ENCODE measurements at places on chromosomes 5 and 9.

DNA sequence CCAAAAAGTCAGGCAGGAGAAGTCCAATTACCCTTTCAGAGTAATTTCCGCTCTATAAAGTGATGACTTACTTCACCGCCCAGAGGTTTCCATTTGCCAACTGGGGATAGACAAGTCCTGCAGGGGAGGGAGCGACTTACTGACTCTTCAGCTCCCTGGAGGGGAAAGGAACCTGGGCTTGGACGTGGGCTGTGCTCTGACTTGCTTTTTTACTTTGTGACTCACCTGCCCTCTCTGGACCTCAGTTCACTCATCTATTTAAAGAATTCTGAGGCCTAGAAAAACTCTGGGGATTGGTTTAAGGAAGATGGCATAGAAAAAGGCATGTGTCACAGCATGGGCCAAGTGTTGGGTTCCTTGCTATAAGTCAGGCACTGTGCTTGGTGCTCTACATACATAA is 180.4 kb upstream of the TRIM32 start:
- no peak for DNase-seq

DNA sequence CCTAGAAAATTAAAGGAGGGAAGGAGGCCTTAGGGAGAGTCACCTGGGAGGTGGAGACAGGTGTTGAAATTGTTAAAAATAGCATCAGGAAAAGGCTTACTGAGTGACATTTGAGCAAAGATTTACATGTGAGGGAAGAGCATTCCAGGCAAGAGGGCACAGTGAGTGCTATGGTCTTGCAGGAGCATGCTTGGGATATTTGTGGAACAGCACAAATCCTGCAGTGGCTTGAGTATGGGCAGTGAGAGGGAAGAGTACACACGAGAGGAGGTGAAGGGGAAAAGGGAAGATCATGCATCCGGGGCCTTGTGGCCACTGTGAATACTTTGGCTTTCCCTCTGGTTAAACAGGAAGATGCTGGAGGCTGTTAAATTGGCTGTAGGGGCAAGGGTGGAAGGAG is 36.6 kb downstream of the ACER2 start:
- no peak for DNase-seq

- DNase-seq = no peak
Observed at GRCh38 chr5:170693701-170694100, 89.8 kb upstream of the GABRP start.

DNA sequence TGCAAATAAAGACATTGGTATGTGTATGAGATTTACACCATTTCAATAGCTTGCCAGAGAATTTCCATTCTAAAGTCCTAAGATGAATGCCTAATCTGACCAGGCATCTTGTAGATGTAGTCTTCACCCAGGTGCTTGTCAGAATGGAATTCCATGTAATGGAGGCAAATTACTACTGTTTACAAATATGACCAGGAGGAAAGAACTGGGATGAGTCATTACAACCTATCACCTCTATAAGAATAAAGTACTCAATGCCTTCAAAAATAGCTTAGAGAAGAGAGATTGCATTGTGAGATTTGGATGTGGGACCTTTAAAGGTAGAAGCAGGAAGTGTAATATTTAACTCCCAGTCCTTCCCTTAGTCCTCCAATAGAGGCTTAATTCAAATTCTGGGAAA is 507.0 kb upstream of the PTGER4 start:
- DNase-seq = no peak

DNA sequence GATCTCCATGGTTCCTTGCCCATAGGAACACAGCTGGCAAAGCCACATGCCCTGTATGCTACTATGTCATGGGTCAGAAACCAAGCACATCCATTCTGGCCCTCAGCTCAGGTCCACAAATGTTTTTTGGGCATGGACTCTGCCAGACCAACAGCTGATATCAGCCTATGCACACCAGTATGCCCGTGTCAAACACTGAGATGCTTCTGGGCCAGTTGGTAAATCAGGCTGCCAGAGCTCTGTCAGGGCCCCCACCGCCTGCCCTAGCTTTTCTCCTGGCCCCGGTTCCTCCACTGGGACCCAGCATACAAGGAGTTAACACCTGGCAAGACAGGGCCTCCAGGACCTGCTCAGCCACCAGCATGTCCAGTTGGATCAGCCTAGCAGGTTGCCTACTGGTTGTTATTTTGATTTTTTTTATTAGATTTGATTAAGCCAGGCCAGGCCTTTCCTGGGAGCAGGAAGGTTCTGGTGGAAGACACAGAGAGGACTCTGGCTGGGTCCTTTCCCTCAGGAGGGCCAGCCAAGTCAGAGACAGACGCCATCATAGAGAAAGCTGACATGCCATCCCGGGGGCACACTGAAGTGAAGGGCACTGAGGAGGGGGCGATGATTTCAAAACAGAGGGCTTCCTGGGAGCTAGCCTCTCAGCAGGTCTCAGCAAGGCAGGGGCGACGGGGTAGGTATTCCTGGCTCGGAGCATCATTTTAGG is 65.8 kb downstream of the TSTD2 start:
- DNase-seq = no peak

- no peak for DNase-seq
Observed at GRCh38 chr5:16384222-16384621, 81.4 kb downstream of the ZNF622 start.

GRCh38 chr5:129440424-129440823 is 19.7 kb upstream of the ADAMTS19 start:
- DNase-seq = no peak

GRCh38 chr9:13556656-13557055 is 277.2 kb upstream of the MPDZ start:
- DNase-seq = no peak

GRCh38 chr5:139577689-139578290 is 16.7 kb downstream of the UBE2D2 start:
- no peak for DNase-seq

DNA sequence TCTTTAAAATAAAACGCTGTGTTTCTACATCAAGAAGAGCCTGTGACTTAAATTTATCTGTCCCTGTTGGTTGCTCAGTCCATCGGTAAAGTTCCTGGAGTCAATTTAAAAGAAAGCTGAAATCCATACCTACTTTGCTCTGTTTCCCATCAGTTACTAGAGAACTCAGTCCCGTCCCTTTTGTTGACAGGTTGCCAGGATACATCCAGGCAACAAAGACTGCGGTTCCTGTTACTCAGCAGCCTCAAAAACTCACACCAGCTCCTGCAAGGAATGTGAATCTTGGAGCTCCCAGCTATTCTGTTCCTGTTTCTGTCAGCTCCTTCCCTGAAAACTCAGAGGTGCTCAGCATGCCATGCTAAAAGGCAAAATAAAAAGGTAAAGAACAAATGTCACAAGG is at the start of gene ZNF474:
ZNF474 (plus strand) TSS at position 241 of the 400 bp plus-strand sequence. CDS start 22,445 bp downstream, outside the sequence.
- no peak for DNase-seq

DNA sequence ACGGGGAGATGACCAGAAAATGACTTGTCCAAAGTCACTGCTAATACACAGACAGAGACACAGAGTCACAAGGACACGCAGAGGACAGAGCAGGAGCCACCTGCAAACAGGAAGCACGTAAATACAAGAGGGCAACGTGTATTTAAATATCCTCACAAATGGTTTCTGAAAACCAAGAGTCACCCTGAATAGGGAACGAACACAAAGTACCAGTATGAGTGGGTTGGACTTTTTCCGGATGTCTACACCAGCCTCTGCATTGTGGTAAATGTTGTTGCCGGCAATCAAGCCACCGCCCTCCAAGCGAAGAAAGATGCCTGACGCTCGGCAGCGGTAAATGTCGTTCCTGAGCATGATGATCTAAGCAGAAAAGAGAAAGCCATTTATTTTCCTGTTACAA is 44.5 kb downstream of the FBXO10 start:
- no peak for DNase-seq

- DNase-seq = no peak
Observed at GRCh38 chr9:127742435-127743088, 7.5 kb upstream of the TOR2A start.

- DNase-seq = no peak
Observed at GRCh38 chr9:107721705-107722245, 232.2 kb upstream of the KLF4 start.

DNA sequence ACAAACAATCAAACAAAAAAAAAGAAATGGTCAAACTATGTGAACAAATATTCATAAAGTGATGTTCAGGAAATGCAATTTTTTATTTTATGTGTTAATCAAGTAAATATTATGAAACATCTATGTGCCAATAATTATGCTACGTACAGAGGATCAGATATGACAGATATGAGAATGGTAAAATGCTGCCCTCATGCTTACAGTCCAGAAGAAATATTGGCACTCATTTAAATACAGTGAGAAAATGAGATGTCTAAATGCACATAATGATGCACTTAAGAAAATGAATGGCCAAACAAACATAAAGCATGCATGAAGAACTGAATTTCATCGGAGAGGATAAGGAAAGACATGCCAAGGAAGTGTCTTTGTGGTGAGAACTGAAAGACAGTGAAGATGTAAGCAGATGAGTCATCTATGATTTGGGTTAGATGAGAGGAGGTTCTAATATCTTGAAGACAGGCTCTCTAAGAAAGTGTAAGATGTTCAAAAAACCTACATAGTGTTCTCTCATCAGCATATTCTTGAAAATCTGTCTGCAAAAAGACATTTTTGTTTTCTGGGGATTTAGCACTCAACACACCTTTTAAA is 1231.1 kb upstream of the ACO1 start:
- DNase-seq = no peak

- no peak for DNase-seq
Observed at GRCh38 chr5:110323357-110323756, 403.1 kb downstream of the TMEM232 start.

GRCh38 chr9:72362680-72363139 is 2.3 kb downstream of the ZFAND5 start:
- DNase-seq = peak; percentile 58

DNA sequence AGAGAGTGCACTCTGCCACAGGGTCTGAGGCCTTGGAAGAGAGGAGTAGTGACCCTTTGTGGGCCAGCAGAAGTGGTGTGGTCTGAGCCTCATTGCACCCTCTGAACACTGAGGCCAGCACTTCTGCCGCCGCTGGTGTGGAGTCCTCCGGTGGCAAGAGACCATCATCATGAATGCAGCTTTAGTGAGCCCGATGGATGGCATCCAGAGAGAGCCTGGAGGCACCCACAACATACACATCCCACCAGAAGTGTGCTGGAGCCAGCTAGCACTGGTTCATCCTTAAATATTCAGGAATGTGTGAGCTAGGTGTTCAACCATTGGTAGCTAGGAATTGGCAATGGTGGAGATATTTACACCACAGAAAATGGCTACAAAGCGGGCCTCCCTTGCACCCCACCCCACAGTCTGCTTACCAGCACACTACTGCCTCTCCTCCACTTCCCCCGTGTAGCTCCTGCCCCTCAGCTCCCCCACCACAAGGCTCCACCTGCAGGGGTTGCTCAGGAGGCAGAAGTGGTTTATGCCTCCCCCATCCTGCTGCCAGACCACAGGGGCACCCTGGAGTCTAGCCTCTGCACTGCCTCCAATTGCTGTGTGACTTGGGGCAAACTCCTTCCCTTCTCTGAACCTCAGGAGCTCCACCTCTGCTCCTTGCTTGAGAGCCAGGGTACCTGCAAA is 16.4 kb downstream of the SLC6A7 start:
- DNase-seq = no peak

GRCh38 chr5:169385636-169386035 is 84.7 kb upstream of the SLIT3 start:
- DNase-seq = no peak

DNA sequence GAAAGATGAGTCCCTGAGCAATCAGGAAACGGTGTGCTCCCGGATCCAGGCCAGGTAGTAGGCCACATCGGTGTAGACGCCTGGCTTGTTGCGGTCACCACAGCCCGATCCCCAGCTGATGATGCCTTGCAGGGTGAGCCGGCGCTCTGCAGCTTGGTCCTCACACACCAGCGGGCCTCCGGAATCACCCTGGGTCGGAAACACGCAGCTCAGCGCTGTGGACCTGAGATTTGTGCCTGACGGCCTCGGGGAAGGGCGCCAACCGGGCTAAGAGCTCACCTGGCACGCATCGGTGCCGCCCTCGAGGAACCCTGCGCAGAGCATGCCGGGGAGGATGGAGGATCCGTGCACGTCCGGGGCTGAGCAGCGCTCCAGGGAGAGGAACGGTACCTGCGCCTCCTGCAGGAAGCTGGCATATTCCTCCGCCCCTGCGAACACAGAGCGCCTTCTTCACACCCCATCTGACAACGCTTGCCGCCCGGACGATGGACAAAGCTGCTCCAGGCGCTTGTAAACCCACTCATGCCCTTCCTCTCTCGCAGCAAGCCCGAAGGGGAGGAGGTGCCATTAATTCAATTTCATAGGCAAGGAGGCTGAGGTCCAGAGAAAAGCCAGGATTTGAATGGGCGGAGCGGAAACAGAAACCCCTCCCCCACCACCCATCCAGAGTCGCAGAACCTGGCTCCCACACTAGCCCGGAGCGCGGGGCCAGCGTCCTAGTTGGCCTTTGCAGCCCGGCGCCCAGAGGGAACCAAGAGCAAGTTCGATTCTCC is 2.0 kb upstream of the PFN3 start:
- DNase-seq = peak; percentile 68

DNA sequence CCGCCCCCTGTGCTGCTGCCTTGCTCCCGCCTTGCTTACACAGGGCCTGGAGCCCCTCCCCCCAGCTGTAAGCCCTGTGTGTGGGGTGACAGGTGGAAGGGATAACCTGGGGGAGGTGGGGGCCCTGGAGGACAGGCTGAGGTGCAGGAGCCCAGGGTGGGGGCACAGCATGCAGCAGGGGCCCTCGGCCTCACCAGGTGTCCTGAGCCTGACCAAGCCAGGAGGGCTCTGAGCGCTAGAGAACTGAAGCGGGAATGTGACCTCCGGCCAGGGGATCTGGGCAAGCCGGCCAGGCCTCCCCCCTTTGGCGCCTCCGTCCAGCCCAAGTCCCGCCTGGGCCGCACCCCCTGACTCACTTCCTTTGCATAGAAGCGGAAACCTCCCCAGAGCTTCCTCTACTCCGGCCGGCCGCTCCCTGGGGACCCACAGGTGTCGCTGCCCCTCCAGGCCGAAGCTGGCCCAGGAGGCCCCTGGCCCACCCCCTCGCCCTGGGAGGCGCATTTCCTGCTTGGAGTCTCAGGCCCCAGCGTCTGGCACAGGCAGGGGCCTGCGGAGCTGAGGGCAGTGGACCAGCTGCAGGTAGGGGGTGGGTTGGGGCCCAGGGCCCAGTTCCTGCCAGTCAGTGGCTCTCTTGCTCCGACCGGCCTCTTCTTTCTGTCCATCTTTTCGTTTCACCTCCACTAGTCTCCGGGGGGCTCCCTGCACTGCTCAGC is at the start of gene TOR4A:
TOR4A (plus strand) TSS at position 398 of the 713 bp plus-strand sequence. CDS start 964 bp downstream, outside the sequence.
- peak; percentile 62 for DNase-seq

GRCh38 chr5:19256036-19256435 is 732.0 kb downstream of the CDH18 start:
- no peak for DNase-seq

- DNase-seq = no peak
Observed at GRCh38 chr5:124660229-124661093, 86.0 kb downstream of the ZNF608 start.

DNA sequence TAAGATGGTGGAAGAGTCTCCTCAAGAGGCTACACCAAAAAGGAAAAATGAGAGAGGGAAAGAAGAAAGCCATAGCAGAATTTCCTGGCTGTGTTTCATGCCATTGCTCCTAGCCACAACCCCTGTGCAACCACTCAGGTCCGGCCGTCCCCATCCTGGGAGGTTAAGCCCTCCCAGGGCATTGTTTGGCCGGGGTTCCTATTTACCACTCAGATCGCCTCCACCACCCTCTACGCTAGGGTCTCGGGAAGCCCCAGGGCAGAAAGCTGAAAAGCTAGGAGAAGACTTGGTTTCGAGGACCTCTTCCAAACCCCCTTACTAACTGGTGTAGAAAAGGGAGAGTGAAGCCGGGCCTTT is 715 bp downstream of the RC3H2 start:
- peak; percentile 36 for DNase-seq

GRCh38 chr9:85392260-85392659 is 349.5 kb downstream of the AGTPBP1 start:
- no peak for DNase-seq
